ENCODE measurements at places on chromosomes 7 and 10.

GRCh38 chr7:51023547-51023946 is 240.9 kb upstream of the GRB10 start:
- peak; percentile 45 for DNase-seq

DNA sequence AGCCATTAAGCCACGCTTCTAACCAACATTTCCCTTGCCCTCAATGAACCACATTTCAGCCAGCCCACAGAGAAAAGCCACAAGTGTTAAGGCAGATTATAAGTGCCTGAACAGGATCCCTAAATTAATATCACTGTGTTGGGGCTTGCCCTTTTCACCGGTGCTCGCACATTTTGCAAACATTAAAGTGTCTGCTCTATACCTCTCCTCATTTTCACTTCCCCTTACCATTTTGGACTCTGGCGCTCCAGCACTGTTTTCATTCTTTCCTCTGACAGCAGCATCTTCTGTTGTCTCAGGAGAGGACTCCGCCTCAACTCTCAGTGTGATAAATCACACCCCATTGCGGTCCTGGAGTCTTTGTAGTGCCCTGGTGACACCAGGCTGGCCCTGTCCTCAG is 274.2 kb downstream of the BAMBI start:
- DNase-seq: no peak

- no peak for DNase-seq
Measured at GRCh38 chr7:26348234-26348851, 56.7 kb downstream of the SNX10 start.

- peak; percentile 60 for DNase-seq
Measured at GRCh38 chr7:3028071-3028757, 15.5 kb downstream of the CARD11 start.

GRCh38 chr10:112446055-112446854 is 459 bp downstream of the ZDHHC6 start:
- DNase-seq: no peak

GRCh38 chr10:132144086-132144485 is 42.7 kb upstream of the DPYSL4 start:
- DNase-seq: no peak

DNA sequence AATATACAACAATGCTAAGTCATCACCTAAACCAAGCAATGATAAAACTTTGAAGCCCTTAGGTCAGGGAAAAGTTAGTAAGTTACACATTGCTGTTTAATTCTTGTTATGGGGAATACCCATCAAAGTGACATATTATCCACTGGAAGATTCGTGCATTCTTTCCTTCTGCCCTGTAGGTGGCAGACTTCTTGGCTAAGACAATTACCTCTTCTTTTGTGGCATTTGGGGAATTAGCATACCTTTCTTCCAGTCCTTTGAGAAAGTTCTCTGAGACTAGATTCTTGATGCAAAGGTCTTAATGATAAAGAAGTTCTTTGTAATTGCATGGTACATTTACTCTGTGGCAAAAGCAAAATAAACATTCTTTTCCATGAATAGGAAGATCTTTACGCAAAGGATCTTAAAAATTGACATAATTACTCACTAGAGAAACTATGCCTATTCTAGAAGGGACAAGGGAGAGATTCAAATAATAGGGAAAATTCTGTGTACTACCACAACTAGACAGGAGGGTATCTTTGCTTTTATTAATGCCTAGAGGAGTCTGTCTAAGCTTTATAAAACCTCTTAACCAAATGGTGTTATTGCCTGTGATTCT is 395.9 kb downstream of the GRM8 start:
- no peak for DNase-seq

DNA sequence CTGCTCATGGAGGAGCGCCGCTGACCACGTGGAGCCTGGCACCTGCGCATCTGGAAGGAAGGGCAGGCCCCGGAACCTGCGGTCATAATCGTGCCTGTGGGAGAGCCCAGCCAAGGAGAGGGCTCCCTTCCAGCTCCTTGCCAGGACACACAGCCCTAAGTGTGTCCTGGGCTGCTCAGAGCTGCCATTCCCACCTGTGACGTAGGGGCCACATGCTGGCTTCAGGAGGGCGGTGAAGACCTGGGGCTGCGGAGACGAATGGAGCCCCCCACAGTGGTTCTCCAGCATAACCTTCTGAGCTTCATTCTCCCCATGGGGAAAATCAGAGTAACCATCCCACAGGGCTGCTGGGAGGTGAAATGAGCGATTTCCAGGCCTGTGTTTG is 127.6 kb upstream of the CHST15 start:
- no peak for DNase-seq

- DNase-seq: no peak
Measured at GRCh38 chr10:59098831-59099452, 77.5 kb upstream of the PHYHIPL start.

DNA sequence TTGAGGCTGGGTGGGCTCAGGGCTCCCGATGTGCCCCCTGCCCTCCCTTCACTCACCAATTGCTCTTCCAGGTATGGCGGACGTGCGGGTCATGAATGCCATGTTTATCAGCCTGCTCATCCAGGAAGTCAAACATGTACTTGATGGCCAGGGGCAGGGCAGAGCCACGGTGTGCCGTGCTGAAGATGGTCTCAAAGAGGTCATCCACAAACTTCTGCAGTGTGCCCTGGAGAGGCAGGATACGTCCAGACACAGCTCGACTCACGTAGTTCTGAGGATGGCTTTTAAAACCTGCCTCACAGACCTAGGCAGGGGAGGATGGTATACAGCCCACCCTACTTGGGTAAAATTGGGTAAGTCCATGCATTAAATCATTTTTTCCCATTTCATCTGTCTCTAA is 431.2 kb downstream of the PLXNA4 start:
- DNase-seq: no peak

DNA sequence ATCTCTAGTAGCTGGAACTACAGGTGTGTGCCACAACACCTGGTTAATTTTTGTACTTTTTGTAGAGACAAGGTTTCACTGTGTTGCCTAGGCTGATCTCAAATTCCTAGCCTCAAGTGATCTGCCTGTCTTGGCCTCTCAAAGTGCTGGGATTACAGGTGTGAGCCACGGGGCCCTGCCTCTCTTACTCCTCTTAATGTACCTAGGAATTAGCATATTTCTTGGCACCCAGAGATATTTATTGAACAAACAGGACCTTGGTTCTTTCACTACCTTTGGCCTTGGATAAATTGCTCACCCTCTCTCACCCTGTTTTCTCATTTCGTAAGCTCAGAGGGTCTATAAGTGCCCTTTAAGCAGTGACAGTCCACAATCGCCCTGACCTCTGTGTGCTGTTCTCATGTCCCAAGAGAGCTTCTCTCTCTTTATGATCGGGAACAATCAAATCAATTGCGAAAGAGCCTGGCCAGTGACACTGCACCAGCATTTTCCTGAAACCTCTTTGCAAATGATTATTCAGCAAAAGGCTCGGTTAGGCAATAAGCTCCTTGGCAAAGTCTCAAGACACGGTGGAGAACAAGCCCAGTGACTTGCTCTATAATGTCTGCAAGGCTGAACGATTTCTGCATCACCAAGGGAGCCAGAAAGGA is 117.7 kb downstream of the APBB1IP start:
- DNase-seq: no peak

DNA sequence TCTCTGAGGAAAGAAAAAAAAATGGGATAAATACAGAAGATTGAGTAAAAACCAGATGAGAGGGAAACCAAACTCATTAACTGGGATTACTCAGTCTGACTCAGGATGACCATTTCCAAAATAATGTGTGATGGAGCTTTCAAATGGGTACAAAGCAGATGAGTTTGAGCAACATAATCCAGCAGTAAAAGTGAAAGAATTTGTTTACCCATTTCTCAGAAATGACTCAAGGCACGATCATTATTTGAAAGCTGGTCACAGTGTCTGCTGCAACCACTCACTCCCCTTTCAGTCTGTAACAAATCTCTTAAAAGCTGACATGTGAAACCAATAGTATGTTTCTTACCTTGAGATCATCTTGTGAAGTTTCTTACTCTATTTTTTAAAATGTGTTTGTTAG is 104.7 kb upstream of the KLF14 start:
- DNase-seq: no peak

DNA sequence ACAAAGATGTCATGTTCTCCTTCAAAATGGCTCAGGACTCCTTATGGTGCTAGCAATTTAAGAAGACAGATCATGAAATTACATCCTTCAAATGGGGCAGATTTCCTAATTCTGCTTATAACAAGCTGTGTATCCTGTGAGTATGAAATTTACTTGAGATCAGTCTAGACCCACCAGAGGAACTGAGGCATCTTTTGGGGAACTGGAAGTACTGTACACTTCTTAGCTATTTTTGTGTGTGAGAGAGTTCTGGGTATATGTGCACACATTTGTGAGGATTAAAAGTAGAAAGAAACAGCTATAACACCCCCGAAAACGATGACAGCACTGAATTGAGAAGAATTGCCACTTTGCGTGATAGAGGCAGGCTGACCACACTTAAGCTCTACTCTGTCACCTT is 187.0 kb upstream of the CCDC6 start:
- no peak for DNase-seq

- DNase-seq: no peak
Measured at GRCh38 chr7:124856299-124856888, 73.2 kb downstream of the POT1 start.

GRCh38 chr10:21517134-21518031 is 8.1 kb downstream of the SKIDA1 start:
- peak; percentile 82 for DNase-seq

GRCh38 chr10:125043841-125044658 is 102.1 kb downstream of the ZRANB1 start:
- peak; percentile 37 for DNase-seq

DNA sequence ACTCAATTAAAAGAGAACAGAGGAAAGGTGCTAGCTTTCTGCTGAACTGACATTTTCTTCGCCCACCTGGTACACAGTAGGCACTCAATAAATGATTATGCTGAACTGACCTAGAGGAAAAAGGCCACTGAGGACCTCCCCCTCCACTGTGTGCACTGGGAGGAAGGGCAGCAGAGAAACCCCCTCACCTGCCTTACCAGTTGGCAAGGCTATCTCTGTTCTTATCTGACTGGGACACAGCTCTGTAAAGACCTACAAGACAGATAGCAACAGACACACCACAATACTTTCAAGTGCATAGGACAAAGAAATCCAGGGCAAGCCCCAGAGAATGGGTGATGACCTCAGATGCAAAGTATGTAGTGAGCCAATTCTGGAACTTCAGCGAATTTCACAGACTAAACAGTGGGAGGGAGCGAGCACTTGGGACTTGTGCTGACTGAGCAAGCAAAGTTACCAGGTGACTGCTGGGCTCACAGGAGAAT is 30.4 kb downstream of the PDLIM1 start:
- DNase-seq: no peak

DNA sequence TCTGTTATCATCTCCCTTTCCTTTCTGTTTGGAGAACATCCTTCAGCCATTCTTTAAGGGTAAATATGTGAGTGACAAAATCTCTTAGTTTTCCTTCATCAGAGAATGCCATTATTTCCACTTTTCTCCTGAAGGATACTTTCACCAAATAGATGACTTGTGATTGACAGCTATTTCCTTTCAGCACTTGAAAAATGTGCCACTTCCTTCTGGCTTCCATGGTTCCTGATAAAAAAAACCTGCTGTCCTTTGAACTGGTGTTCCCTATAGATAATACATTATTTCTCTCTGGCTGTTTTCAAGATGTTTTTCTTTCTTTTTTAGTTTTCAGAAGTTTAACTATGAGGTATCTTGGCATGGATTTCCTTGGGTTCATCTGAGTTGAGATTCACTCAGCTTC is 79.7 kb downstream of the TBXAS1 start:
- DNase-seq: no peak

GRCh38 chr7:150943453-150943814 is 34.7 kb downstream of the KCNH2 start:
- DNase-seq: peak; percentile 45

DNA sequence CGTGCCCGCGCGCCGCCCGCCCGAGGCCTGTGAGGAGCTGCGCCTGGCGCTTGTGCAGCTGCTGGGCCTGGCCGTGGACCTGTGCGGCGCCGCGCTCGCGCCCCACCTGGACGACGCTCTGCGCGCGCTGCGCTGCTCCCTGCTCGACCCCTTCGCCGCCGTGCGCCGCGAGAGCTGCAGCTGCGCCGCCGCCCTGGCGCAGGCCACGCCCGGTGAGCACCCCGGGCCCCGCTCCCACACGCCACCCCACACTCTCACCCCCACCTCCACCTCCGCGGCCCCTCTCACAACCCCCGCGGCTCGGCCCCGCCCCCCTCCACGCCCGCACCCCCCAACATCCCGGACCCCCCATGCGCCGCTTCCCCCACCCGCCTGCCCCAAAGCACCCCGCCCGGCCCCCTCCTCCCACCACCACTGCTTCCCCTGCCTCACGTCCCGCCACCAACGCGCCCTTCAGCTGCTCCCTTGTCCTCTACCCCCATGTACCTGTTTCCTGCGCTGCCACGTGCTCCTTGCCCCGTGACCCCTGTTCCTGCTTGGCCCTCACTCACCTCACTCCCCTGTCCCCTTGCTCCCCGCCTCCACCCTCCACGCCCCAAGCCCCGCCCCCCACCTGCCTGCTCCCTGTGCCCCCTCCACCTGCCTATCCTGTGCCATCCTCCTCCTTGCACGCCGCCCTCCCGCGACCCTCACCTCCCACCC is at the start of gene PRKAR1B:
Gene PRKAR1B (minus strand): TSS at position 178 of the 702 bp plus-strand sequence. CDS start 15,776 bp downstream, outside the sequence.
- DNase-seq: no peak

DNA sequence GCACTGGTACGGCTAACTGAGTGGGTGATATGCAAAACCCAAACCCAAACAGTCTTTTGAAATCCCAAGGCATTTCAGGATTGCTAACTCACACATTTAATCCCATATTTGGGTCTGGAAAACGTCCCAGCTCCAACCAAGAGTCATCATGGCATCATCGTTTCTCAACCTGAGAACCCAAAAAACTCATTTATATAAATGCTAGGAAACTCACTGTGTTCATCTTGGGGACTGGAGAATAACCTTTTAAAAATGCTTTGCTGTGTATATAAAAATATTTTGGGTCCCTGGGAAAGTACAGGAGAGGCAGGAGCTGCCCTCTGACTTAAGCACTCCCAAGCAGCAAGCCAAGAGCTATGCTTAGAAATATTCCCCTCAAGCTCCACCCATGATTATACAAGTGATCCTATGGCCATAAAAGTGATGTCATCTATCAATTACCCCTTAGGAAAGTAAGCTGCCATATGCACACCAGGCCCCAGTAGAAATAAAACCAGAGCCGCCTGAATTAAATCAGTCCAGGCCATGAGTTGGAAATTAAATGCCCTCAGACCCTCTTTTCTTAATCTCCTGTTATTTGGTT is 352.1 kb downstream of the FRMD4A start:
- no peak for DNase-seq

DNA sequence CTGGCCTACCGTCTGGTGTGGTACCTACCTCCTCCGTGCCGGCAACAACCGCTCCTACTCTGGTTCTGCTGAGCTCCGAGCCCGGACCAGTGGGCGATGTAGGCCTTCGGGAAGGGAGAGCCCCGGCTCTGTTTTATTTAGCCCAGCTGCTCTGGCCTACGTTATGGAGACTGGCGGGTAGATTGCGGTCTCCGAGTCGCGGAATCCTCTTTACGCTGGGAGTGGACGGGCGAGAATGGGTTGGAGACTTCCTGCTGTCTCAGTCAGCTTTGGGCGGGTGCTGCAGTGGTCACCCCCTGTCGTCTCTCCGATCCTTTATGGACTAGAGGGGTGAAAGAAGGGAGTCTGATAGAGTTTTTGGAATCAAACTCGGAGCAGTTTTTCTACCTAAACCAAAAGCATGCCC is 406 bp downstream of the CBLL1 start:
- no peak for DNase-seq

Data from upper lobe of right lung (tissue), 1 donor.